Activated CD8-positive, alpha-beta memory T cell treated with anti-CD3 and anti-CD28 coated beads for 1 hour (primary cell): ENCODE measurements at places on chromosomes 11 and 22.

GRCh38 chr11:44036811-44037657 lies 10.7 kb upstream of the ACCSL start:
- no peak for DNase-seq

DNA sequence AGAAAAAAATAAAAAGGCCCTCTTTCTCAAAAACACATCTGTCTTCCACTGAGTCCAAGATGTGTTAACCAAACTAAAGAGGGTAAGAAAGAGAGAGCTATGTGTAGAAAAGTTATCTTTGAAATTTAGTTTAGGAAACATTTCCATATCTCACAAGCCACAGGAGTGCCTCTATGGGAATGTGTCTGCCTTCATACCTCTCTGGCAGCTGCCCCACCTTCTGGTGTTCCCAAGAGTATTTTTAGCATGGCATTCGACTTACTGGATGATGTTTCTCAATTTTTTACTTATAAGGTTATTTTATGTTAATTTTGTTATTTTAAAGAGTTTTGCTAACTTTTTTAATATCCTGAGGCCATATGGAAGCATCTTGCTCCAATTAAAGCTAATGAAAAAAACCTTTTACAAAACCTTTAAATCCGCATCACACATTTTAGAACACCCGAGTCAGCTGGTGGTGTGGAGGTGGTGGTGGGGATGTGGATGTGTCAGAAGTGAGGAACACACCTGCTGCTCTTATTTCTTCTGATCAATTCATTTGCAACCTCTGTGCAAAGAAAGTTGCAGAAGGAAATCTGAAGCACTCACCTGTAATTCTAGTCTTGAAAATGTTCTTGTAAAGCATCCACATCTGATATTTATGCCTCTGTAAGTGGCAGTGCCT lies 112.2 kb downstream of the NCAM1 start:
- DNase-seq = no peak

DNA sequence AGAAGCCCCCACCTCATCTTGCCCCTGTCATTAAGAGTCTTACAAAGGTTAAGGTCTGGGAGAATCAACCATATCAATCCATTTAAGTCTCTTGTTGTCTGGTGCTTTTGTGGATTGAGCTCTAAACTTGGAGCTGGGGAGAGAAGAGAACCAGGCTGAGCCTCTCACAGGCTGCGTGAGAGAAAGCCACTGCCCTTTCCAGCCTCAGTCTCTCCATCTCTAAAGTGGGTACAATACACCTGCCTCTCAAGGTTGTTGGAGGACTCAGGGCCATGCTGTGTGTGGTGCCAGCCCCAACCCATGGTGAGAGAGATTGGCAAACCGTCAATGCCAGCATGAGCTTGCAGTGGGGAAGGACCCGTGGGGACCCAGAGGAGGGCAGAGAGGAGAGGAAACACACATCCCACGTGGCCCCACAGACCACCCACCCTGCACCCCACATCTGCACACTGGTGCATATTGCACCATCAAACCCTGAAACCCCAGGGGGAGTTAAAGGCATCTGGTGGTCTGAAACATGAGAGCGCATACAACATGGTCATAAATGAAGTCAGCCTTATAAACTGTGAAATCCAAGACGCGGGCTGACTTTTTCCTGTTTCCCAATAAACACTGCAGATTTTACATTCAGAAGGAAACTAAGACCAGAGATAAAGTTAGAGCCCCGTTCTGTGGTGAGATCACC lies 27.5 kb upstream of the FBLN1 start:
- no peak for DNase-seq

- no peak for DNase-seq
Observed at GRCh38 chr11:130712480-130712879, 203.8 kb downstream of the SNX19 start.

DNA sequence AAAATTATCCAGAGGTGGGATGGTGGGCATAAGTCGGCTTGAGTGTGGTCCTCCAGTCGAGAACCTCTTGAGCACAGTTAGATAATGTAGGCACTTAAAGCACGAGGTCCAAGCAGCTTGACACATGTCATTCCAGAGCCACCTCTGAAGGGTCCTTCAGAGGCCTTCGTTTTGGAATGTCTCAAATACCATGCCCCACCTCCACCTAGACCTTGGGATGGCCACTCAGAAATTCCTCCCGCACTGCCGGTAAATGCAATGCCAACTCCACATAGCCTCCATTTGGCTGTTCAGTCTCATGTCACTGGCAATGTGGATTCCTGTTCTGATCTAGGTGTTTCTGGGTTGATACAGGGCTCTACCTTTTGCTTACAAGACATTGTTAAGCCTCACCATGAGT lies 43.9 kb downstream of the BDNF start:
- no peak for DNase-seq

DNA sequence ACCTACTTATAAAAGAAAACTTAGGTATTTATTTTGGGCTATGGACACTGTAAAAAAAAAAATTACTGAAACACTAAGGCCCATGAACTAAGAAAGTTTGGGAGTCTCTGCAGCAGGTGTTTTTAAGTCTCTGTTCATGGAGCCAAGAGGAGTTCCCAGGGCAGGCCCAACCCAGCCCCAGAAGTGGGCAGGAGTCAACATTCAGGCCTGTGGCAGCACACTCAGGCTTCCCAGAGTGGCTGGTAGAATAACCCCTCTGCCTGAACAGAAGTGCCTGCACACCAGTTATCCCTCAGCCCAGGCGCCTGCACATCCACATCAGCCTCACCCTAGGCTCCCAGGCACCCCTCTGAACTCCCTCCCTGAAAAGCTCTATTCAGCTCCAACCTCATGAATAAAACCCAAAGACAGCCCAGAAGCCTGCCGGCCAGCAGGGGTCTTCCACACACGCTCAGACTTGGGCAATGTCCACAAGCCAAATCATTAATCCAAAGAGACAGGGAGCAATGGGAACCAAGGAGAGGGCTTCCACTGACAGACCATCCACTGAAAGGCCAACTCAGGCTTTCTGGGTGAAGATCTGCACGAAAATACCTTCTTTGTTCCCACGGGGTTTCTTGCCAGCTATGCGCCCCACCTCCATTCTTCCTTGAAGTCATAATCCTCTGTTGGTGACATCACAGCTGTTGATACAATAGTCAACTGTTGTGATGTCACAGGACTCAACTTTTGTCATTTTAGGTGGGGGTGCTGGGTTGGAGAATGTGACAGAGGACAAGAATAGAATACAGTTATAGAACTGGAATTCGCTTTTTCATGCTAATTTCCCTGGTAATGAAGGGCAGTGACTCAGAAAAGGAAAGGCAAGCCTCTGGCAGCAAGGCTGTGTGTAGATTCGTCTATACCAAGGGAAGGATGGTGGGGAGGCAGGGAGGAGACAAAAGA lies 83.7 kb downstream of the RPL27A start:
- DNase-seq = no peak

- DNase-seq = no peak
Observed at GRCh38 chr11:820655-821511, 2.2 kb downstream of the PNPLA2 start.

DNA sequence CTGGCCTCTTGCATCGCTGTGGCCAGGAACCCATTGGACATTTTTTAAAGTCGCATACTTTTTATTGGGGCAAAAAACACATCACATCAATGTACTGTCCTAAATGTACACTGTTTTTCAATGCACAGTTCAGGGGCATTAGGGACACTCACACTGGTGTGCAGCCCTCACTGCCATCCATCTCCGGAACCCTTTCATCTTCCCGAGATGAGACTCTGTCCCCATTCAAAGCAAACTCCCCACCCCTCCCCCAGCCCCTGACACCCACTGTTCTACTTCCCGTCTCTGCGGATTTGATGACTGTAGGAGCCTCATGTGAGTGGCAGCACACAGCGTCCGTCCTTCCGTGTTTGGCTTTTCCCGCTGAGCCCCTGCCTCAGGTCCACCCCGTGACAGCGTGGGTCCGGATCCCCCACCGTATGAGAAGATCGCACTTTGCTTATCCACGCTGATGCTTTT lies 41.8 kb upstream of the TH start:
- DNase-seq = no peak

GRCh38 chr22:35883031-35883620 lies 145.5 kb downstream of the RBFOX2 start:
- no peak for DNase-seq

DNA sequence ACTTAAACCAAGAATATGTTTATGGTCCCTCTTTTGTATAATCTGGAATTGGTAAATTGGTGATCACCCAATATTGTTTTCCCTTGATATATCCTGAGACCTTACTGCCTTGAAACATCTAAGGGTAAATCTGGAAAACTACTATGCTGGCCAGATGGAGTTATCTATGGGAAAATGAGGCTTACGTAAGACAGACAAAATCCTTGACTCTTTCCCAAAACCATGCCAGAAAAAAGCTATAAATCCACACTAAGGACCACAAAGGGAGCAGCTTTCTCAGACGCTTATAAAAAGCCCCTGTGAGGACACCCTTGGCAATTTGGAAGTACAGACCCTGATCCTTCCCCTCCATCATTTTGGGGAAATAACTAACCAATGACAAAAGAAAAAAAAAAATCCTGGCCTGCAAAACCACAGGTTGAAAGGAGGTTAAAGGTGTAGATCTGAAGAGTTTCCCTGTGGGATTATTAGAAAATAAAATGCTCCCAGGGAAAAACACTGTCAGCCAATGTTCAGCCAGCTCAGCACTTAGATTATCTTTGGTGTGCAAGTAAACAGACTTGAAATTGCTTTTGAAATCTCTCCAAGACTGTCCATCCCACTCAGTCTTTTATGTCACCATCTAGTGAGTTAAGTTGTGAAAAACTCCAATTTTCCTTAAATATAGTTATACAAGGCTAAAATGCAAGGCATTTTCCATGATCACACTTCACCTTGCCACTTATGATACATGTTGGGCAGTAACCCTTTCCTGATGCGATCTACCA lies 6.6 kb upstream of the AMBRA1 start:
- DNase-seq = no peak

DNA sequence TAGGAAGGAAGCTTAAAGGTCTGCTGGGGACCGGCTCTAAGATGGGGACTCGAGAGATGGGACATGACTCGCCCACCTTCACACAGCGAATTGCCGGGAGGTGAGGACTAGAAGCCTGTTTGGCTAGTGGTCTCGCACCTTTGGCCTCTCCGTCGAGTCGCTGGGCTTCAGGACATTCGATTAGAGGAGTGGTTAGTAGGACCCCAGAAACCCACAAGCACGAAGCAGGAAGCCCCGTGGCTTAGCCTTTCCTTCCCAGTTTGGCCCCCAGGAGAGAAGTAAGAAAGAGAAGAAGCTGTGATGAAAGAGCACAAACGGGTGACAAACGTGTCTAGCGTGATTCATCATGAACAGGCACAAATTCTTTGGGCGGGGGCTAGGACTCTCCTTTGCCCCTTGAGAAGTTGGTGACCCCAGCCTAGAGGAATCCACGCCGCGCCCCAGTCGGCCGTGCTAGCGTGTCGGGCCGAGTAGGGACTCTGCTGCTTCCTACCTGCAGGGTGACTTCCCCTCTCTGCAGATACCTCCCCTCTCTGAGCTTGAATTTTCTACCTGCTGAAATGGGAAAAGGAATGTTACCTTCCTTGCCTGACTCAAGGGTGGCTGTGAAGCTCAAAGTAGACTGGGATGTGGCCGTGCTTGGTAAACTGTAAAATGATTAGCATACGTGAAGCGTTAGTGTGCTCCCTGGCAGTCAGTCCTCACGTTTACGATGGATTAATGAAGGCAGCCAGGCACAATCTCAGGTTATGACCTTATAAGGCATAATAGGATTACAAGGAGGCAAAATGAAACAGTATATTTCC lies 1.1 kb upstream of the ADM start:
- DNase-seq = no peak

DNA sequence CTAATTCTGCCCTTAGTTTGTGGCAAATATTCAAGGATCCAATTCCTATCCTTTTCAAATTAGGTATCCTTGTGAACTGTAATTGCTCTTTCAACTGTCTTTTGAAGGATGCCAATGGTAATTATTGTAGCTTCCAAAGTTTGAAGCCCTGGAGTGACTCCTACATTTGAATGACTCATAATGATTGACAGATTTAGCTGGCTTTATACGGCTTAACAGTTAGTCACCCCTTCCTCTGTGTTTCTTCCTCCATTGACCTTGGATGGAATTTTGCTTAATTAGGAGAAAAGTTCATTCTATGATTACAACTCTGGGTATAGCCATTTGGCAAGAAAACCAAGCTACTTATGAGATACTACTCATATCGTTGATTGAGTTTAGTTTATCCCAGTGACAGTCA lies 639.3 kb upstream of the KIRREL3 start:
- no peak for DNase-seq

- no peak for DNase-seq
Observed at GRCh38 chr11:67276781-67277230, 10.5 kb downstream of the GRK2 start.

- DNase-seq = no peak
Observed at GRCh38 chr11:120334332-120334731, 1.9 kb upstream of the ARHGEF12 start.

GRCh38 chr11:27231530-27231929 lies 131.5 kb downstream of the CCDC34 start:
- DNase-seq = no peak

DNA sequence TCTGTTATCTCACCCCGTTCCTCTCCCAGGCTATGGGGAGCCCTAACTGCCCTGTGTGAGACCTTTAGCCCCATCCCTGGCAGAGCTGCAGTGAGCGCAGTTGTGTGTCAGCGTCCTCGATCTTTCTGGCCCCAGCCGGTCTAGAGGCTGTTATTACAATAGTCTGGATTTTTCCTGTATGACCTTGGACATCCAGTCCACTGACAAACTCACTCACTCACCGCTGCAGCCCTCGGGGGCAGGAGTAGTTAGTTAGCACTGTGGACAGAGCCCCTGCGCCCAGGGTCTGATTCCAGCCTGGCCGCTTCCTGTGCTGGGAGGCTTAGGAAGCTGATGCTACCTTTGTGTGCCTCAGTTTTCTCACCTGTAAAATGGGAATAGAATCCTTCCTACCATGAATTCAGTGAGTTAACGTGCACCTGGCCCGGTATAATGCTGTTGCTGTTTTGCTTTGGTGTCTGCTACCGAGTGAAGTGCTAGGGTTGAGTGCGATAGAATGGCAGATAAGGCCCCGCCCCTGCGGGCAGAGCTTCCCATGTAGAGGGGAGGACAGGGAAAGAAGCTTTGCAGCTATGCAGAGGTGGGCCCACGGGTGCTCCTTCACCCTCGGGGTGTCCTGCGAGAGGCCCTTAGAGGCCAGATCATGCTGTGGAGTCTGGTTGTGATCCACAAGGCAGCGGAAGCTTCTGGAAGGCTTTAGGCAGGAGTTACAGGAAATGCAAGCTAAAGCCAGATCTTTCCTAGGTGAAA lies 3.0 kb downstream of the LRP5 start:
- DNase-seq = no peak

- DNase-seq = no peak
Observed at GRCh38 chr11:95944623-95945022, 20.7 kb upstream of the MTMR2 start.

DNA sequence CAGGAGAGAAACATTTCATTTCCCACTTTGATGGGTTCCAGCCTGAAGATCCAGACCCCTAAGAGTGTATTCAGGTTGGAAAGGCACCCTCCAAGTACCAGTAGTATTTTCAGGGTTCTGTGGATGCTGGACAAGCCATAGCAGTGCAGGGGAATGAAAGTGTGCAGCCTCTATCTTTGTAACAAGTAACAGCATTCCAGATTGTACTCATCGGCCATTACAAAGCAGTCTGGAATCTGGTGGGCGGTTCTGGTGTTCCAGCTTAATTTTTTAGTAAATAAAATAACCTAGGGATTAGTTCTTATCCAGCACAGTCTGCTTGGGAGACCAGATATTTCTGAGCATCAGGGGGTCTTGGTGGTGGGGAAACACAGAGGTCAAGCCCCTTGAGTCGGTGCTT lies 22.6 kb downstream of the APLNR start:
- no peak for DNase-seq
